ENCODE measurements at places on chromosomes 3 and 15.

GRCh38 chr3:151740581-151740980 is 6.9 kb downstream of the AADACL2 start:
- no peak for DNase-seq

- DNase-seq, result no peak
These were observed 78.7 kb downstream of the FAIM start for GRCh38 chr3:138687236-138687635.

- DNase-seq, result no peak
These were observed 891 bp downstream of the EXOG start for GRCh38 chr3:38497031-38497430.

DNA sequence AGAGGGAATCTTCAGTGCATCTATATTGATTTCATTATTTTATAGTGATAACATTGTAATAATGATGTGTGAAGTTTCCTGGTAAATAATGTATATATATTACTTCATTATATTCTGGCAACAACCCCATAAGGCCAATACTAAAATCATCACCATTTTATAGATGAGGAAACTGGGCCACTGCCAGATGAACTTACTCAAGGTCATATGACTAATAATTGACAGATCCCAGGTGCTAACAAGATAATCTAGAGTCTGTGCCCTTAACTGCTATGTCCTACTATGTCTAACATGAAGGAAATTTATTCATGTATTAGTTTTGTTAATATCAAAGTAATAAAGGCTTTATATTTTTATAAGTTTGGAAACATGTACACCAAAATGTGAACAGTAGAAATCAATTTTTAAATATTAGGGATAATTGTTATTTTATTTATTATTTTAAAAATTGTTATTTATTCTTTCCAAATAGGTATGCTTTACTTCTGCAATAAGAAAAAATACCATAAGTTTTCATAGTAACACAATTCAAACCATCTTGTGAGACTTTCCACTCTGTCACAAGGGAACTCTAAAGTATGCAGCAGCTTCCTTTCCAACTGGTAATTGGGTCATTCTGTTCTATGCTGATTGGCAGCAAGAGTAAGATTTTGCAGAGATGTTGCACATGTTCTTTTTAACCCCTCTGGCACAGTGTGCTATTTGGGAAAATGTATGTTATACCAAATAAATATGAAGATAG is 90.8 kb upstream of the CMC1 start:
- DNase-seq, result no peak

DNA sequence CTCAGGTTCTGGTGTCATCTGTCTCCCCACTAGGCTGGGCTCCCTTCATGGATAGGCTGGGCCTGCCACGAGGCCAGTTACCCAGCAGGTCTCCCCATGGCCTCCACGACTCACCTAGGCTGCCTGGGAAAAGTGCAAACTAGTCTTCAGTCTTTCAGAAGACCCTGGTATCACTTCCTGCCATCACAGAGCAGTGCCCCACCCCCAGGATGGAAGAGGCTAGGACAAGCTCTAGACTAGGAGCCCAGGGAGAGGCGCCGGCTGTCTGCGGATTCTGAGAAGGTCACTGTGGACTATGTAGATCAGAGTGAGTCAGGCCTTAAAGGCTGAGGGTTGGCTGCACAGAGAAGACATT is 63.7 kb downstream of the CORO2B start:
- no peak for DNase-seq

GRCh38 chr3:188316723-188317070 is 162.7 kb downstream of the LPP start:
- no peak for DNase-seq

- DNase-seq, result no peak
These were observed 22.4 kb downstream of the LRRC58 start for GRCh38 chr3:120326784-120327183.

DNA sequence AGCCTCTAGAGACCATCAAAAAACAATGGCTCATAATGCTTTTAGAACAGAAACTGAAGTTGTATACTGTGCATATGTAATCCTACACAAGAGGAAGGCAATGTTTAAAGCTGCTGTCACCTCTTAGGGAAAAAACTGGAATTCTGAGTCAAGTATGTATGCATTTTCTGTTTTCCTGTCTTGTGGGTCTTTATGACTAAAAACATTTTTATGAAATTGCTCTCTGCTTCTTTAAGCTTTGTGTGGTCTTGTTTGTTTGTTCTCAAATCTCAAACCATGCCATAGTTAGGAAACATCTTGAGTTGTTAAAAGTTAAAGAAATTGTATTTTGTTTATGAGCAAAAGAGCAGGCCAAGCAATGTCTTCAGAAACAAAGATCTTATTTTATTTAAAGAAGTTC is 80.9 kb upstream of the SOX2 start:
- DNase-seq, result no peak
